Activated CD4-positive, alpha-beta T cell treated with anti-CD3 and anti-CD28 coated beads, Interleukin-10, Interleukin-2, amounts not matched to agents 100 ng/mL and 50 ng/mL, durations not matched to agents 16 hours and 8 hours (primary cell): ENCODE measurements at places on chromosomes 3 and 15.
A peak's percentile ranks its signal among the peaks of the same experiment; 100 is the strongest.

DNA sequence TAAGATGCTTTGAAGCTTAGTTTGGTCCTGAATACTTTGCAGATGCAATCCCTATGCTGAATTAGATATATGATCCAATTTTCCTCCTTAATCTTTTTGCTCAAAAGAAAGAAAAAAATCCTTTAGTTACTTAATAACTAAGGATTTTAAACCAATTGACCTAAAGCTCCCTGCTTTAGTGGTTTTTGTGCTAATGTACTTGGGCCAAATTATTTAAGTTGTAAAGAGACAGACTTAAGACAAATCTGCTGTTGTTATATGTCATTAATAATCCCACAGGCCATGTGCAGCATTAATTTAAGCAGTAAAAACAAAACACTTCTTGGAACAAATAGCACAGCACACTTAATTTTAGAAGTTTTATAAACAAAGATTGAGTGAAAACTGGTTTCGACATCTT, 776.1 kb upstream of the SEMA6D start:
- DNase-seq: no peak

- DNase-seq: no peak
Measured at GRCh38 chr3:194775731-194776130, 90.0 kb downstream of the FAM43A start.

- DNase-seq: no peak
Measured at GRCh38 chr3:105629718-105630117, 239.1 kb downstream of the CBLB start.

GRCh38 chr3:65004306-65004705, 316.5 kb upstream of the ADAMTS9 start:
- no peak for DNase-seq

DNA sequence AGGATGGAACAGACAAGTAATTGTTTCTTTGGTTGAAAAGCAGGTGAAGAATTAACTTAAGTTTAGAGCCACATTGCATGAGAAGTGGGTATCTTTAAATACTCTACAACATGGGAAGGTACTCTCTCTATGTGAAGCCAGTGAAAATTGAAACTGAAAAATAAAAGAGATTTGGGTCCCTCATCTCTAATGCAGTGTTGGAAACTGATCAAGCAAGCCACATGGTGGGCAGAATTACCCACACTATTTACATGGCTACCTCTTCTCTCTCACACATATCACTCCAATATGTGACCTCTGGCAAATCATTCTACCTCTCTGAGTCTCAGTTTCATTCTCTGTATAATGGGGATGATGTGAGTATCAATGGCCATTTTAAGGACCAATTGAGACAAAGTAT, 339.0 kb downstream of the IL5RA start:
- DNase-seq: no peak

- no peak for DNase-seq
Measured at GRCh38 chr3:124962403-124962940, 27.9 kb upstream of the MUC13 start.

DNA sequence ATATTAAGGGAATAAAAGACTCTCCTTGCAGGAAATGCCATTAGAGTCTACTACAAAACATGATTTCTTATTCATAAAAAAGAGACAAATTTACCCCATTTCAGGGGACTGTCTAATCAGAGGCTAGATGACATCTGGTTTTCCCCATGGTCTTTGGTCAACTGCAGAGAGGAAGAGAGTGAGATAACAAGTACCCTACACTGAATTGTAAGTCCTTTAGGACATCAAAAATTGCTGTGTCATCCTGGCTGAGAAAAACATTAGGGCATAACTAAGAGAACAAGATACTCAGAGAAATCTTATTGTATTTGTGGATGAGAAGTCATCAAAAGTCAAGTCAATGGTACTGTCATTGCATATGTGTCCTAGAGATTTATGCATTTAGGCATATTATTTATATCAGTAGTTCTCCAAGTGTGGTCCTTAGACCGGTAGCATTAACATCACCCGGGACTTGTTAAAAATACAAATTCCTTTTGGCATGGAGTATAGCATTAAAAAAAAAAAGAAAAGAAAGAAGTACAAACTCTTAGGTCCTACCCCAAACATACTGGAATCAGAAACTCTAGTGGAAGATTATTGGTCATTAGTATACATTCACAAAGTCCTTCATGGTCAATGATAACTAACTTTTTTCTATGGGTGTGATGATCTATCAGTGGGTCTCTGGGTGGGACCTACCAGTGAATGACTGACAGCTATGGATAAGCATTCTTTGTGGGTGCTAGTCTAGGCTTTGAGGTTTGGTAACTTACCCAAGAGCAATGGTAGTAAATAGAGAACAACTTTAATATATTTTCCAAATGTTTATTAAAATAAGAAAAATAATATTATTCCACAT, 29.0 kb upstream of the TBC1D5 start:
- DNase-seq: no peak

GRCh38 chr3:132596816-132597433, at the start of gene ACKR4:
TSS of gene ACKR4 (plus strand) at chr3:132597270. CDS start at chr3:132600398, 3,128 bp downstream.
- no peak for DNase-seq

DNA sequence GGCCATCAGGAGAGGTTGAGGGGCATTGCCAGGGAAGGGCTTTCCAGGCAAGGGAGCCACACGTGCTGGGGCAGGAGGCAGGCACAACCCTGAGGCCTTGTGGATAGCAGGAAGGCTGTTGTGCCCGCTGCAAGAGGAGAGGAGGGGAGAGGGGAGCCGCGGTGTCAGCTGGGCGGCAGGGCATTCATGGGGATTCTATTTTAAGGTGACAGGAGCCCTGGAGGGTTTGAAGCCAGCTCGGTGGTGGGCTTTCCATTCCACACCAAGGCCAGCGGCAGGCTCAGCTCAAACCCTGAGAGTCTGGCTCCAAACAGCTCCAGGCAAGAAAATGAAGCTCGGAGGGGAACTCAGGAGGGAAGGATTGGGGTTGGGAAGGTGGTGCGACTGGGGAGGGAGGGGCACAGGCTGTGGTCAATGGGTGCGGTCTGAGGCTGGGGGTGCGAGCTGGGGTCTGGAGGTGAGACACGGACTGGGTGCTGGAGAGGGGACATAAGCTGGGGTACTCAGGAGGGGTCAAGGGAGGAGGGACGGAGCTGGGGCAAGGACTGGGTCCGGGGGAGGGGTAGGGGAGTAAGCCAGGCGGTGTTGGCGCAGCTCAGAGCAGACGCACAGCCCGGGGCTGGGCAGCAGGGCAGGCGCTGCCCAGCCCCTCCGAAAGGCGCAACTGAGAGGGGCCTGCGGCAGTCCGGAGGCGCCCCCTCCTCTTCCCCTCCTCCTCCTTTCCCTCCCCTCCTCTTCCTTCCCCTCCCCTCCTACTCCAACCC, 43.4 kb downstream of the TPRA1 start:
- DNase-seq: no peak

- DNase-seq: no peak
Measured at GRCh38 chr3:47571391-47572175, 7.1 kb downstream of the CSPG5 start.

- DNase-seq: no peak
Measured at GRCh38 chr3:169886671-169887070, 16.9 kb upstream of the LRRC31 start.

GRCh38 chr3:25831578-25831977, 41.7 kb downstream of the OXSM start:
- no peak for DNase-seq

DNA sequence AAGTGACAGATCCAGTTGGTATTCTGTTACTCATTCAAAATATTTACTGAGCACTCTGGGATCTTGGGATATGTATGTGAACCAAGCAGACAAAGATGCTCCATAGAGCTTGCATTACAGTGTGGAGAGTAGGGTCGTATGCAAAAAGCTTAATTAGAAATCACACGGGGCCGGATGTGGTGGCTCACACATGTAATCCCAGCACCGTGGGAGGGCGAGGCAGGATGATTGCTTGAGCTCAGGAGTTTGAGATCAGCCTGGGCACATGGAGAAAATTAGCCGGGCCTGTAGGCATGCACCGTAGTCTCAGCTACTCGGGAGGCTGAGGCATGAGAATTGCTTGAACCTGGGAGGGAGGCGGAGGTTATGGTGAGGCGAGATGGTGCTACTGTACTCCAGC, 68.7 kb upstream of the MB21D2 start:
- DNase-seq: no peak

- DNase-seq: no peak
Measured at GRCh38 chr3:181707980-181708379, 3.7 kb upstream of the SOX2 start.

DNA sequence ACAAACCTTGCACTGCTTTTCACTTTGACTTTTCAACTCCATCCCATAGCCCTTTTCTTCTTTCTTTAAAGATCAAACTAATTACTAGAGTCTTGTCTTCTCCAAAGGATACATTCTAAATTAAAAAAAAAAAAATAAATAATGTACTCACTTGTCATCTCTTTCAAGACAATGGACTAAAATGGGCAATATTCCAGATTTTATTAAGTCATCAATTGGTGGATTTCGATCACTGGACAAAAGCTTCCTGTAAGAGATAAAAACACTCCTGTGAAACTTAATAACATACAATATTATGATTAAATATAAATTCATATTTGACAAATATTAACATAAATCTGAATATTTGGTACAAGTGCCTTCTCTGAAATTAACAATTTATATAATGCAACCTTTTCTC, 34.1 kb downstream of the KPNA4 start:
- no peak for DNase-seq

GRCh38 chr3:192842711-192843110, 74.9 kb downstream of the MB21D2 start:
- no peak for DNase-seq

DNA sequence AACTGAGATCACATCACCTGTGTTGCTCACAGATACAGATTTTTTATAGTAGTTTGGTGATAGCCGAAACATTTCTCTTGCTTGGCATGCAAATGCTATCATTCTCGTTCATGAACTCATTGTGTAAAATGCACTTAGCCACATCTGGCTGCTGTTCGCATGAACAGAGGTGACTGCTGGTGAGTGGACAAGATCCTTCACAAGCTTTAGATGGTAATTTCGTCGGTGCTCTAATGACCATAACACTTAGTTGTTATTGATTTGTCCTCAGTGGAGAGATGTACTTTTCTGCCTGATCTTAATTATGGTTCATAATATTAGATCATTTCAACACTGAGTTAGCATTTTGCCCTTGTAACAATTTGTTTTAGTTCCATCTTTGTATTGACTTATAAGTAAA, 13.8 kb downstream of the LRRN1 start:
- DNase-seq: no peak

DNA sequence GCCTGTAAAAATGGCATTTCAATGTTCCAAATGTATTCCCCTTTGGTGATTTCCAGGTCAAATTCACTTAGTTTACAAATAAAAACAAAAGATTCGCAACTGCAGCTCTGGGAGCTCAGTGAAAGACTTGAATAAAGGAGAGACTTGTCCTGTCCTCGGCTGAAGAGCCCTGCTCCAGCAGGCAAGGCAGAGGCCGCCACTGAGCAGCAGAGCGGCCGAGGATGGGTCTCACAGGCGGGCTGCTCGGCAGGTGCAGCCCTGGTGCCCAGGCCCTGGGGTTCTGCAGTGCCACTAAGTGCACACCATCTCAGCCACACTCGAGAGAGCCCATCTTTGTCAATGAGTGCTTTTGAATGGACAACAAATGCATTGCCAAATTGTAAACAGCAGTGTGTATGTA, 856.2 kb downstream of the AGBL1 start:
- no peak for DNase-seq

DNA sequence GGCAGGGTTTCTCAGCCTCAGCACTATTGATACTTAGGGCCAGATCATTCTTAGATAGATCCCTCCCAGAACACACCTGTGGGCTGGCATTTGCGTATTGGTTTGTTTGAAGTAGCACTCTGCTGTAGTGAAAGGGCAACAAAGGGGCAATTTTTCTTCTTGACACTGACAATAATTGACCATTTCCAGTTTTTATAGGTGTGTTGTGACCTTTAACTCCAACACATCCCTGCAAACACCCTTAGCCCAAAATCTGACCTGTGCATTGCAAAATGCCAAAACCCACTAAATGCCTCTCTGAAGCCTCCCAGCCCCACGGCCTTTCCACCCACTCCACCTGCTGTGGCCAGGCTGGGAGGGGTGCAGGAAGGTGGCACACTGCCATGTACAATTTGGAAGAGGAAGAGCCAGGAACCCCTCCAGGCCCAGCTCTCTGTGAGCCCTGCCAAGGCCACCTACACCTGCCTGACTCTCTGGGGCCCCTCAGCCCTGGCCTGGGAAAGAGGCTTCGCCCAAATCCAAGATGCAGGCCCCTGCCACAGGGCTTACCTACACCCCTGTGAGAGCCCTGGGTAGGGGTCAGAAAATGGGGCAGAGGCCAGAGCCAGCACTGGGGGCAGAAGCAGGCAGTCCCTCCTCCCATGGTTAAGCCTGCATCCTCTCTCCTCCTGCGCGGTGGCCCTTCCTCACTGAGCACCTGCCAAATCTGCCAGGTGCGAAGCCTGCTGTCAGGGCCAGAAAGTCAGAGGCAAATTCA, 9.6 kb upstream of the CYP11A1 start:
- DNase-seq: no peak

DNA sequence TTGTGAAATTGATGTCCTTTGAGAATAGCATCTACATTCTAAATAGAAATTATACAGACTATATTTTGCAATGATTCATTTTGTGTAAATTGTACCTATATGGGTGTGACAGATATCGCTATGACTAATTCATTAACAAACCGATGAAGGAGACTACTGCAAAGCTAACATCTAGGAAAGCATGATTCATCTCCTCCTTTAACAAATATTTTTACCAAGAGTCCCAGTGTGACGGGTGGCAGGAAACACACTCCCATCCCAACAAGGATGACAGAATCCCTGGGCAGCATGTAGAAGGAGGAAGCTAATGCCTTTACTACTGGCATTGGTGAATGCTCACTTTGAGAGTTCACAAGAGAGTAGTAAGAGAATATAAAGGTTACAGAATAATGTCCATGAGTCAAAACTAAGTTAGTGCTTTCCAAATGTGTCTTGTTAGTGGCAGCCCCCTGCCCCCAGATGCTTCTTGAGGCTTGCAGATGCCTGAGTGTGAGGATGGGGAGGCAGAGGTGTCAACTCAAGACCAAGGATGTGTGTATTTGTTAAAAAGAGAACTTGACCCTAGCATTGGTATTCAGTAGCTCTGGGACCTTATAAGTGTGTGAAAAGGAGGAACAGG, 180.6 kb downstream of the FMN1 start:
- DNase-seq: peak; percentile 43

- DNase-seq: no peak
Measured at GRCh38 chr3:155102329-155102728, 22.2 kb downstream of the MME start.

DNA sequence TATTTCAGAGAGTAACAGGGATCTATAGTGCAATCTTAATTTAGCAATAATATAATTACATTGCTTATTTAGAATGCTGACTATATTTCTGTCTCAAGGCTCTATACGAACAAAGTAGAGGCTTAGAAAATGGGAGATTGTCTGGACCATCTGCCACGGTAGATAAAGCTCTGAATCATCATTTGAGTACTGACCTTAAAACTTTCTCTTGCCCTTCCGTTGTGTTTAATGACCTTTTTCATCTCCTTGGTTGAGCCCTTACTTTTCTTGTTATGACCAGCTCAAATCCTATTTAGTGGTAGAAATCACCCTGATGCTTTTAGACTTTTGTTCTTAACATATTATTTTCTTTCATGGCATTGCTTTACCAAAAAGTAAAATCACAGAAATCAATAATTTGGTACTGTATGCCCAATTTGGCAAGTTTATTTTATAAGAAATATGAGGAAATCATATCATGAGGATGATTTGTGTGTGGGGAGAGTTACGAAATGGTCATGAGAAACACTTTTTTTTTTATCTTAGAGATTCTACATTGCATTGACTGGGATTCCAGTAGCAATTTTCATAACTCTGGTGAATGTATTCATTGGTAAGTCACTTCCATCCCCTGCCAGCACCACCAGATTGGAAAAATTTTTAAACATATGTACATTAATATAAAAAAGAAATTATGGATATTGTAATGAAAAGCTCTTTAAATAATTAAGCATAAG, 11.0 kb downstream of the NDUFB5 start:
- no peak for DNase-seq

GRCh38 chr15:77160562-77161478, 89.9 kb upstream of the TSPAN3 start:
- DNase-seq: no peak
